Urothelium cell line (cell line): ENCODE measurements at places on chromosomes 1 and 21.

DNA sequence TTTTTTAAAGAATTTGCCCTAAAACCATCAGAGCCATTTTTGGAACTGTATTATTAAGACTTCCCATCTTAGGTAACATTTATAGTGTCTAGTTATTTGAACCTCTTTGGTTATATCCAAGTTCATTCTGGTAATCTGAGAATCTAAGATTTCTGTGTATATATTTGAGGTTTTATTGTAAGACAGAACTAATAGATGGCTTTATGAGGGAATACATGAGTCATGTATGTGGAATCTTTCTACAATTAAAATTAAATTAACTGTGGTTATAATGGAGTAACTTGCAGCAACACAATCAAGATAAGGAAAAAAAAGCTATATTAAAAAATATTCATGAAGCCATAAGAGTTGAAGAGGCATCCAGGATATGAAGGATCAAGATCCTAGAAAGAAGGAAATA, 92.1 kb downstream of the UBE2U start:
- DNase-seq = no peak

GRCh38 chr1:222048094-222048595, 306.3 kb upstream of the DUSP10 start:
- peak; percentile 50 for DNase-seq

GRCh38 chr1:32693455-32694174, 9.0 kb downstream of the SYNC start:
- no peak for DNase-seq

GRCh38 chr1:22239378-22239777, 96.5 kb upstream of the WNT4 start:
- DNase-seq = no peak

DNA sequence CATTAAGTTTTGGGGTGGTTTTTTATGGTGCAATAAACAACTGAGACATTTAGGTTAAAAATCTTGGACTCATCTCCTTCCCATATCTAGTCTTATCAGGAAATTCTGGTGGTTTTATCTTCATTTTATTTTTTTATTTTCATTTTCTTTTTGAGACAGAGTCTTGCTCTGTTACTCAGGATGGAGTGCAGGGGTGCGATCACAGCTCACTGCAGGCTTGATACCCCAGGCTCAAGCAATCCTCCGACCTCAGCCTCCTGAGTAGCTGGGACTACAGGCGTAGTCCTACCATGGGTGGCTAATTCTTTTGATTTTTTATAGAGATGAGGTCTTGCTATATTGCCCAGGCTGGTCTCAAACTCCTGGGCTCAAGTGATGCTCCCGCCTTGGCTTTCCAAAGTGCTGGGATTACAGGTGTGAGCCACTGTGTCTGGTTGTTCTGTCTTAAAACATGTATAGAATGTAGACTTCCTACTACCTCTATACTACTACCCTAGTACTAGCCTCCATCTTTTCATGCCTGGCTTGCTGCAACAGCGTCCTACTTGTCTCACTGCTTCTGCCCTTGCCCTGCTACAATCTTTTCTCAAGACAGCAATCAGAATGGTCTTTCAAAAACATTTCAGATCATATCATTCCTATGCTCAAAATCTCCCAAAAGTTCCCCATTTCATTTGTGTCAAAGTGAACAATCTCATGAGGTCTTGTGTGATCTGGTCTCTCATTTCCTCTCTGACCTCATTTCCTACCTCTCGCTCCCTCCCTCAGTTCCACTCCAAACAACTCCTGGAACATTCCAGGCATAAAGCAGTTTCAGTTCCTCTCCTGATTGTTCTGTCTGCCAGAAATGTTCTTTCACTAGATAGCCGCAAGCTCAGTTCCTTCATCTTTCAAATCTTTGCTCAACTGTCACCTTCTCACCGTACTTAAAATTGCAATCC, 5.9 kb upstream of the FCGR2A start:
- no peak for DNase-seq

DNA sequence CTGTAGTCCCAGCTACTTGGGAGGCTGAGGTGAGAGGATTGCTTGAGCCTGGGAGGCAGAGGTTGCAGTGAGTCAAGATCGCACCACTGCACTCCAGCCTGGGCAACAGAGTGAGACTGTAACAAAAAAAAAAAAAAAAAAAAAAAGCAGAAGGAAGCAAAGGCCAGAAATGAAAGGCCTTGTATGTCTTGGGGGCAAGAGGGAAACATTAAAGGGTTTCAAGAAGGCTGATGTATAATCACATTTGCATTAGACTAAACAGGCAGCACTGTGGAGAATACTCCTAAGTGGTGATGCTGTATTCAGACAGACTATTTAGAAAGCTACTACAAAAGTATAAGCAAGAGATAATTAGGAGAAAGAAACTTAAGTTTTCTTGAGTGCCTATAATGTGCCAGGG, 10.4 kb downstream of the ANP32E start:
- no peak for DNase-seq

DNA sequence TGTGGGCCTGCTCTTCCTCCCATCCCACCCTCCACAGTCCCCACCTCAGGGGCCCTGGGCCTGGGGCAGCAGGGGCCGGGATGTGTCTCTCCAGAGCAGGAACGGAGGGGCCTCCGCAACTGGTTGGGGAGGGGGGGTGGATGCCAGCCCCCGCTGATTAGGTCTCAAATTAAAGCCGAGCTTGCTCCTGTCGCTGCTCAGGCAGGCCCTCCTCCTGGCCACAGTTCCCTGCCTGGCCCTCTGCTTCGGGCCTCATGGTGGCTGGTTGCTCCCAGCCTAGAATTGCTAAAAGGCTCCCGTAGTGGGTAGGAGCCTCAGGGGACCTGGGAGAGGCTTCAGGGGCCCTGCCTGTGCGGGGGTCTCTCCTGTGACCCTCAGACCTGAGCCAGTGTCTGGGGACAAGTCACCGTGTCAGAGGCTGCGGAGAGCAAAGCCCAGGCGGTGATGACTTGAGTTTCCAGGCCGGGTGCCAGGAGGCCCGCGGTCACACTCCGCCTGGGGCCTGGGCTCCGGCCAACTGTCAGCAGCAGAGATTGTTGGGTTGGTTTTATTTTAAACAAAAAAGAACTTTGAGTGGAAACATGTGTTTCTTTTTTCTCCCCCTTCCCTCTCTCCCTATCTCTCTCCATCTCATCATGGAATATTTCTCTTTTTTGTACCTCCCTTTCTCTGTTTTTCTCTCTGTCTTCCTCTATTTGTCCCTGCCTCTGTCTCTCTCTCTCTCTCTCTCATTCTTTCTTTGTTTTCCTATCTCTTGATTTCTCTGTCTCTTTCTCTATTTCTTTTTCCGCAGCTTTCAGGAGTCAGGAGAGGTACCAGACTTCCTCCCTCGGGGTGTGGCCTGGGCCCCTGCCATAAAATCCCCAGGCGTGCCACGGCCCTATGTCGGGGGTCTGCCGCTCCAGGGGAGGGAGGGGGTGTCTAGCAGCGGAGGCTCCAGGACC, 20.0 kb upstream of the EPHA2 start:
- DNase-seq = peak; percentile 80

- DNase-seq = no peak
Observed at GRCh38 chr1:212862111-212862690, 4.1 kb downstream of the FLVCR1 start.

GRCh38 chr1:87141556-87141955, 187.1 kb upstream of the LMO4 start:
- no peak for DNase-seq

- DNase-seq = no peak
Observed at GRCh38 chr1:231668826-231669225, 42.2 kb downstream of the DISC1 start.

DNA sequence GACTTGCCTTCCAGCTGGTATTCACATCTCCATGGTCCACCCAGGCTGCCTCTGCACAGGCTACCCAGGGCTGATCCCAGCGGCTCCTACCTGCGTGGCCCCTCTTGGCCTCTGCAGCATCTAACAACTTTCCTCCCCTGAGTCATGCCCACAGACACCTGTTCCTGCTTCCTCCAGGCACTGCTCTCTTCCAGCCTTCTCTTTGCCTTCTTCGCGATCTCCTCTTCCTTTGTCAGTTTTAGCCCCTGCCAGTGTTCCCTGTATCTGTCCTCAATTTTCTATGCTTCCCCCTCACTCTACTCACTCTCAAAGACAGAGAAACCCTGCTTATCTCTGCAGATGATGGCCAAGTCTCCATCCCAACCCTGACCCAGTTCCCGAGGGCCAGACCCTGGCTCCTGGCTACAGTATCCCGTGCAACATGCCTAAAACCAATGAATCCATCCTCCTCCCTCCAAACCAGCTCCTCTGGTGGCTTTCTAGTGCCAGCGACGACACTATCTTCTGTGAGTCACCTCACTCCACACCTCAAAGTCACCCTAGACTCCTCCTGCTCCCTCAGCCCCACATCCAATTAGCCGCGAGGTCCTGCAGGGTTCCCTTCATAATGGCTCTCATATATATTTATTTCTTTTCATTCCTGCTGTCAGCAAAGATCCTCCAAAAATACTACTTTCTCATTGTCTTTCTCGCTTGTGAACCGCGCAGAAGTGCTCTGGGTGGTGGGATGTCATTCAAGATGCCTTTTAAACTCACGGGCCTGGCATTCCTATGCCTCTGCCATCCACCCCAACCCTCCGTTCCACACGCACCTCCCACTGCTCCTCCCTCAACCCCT, 259.2 kb downstream of the TOMM20 start:
- no peak for DNase-seq

GRCh38 chr1:21938732-21939538, 1.8 kb upstream of the HSPG2 start:
- DNase-seq = no peak

DNA sequence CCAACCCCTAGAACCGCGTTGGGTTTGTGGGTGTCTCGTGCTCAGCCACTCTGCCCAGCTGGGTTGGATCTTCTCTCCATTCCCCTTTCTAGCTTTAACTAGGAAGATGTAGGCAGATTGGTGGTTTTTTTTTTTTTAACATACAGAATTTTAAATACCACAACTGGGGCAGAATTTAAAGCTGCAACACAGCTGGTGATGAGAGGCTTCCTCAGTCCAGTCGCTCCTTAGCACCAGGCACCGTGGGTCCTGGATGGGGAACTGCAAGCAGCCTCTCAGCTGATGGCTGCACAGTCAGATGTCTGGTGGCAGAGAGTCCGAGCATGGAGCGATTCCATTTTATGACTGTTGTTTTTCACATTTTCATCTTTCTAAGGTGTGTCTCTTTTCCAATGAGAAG, 18.7 kb downstream of the TFF3 start:
- no peak for DNase-seq

DNA sequence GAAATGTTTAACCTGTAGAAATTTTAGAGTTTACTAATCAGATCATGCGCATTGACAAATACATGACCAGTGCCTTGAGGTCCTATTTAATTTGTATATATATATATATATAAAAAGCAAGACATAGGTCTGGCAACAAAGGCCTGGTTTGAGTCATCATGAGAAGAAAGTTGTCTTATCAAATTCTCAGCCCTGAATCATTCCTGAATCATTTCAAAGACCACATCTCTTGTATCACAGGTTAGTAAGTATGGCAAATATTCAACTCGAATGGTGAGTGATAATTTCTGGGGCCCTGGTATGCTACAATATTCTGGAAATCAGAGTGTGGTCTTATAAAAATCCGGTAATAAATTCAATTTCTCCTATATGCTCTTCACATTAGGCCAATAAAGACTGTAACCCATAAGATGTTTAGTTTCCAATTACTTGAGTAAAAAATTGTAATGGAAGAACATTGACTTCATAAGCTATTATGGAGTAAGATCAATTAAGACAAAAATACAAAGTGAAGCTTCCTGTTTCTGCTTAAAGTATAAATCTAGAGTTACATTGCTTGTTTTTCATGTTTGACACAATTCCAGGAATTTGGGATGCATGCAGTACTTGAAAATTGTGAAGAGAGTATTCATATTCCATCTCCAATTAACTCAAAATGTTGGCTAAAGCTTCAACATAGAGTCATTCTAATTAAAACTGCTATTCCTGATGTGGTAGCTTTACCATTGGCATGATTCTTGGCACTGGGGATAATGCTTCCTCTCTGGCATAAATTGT, 309.4 kb downstream of the BRINP3 start:
- no peak for DNase-seq

GRCh38 chr1:2360588-2361364, 30.6 kb downstream of the MORN1 start:
- DNase-seq = peak; percentile 27

- DNase-seq = no peak
Observed at GRCh38 chr1:109883248-109883955, 27.2 kb upstream of the CSF1 start.

- no peak for DNase-seq
Observed at GRCh38 chr1:99738858-99739465, 27.5 kb downstream of the FRRS1 start.

DNA sequence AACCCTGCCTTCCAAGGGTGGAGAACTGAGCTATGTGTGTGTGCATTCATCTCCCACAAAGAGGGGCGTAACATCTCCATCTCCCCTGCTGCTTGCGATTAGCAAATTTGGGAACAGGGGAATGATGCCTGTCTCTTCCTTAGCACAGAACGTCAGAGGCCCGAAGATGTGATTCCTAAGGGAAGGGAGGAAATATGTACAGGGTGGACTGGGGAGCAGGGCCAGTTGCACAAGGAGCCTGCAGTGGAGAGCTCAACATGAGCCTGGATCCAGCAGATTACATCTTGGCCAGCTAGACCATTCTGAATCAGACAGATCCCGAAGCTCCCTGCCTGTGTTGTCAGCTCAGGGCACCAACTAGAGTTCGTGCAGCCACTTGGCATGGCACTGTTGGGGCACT, 118.1 kb downstream of the NGF start:
- DNase-seq = no peak
